ENCODE measurements at places on chromosomes 1 and 21.

DNA sequence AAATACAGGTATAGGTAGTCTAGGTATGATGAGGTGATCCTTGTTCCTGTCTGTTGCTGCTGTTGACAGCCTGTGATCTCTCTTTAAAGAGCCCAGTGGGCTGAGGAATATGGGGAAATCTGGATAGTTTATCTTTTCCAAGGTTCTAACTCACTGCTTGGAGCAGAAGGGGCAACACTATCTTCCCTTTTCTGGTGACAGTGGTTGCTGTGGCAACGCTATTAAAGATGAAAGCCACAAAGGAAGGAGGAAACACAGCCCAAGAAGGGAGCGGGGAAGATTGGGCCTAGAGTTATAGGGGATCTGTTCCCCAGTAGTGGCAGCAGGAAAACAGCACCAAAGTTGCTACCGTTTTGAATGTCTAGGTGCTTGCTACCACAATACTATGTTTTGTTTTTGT is 8.8 kb downstream of the PCP4L1 start:
- no peak for DNase-seq

DNA sequence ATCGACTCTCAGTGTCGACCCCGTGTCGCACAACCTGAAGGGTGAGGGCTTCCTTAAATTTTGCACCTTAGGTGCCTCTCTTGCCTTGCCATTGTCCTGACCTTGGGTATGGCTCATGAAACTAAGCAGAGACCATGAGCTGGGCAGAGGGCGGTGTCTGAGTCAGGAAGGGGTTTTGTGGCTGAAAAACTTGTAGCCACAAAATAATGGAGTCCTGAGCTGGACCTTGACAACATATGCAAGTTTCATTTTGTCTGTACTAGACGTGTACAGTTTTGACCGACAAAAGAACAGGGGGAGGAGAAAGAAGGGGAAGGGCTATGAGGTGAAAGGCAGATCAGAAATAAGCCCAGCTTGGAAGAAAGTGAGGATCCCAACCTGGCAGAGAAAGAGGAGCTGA is 8.3 kb upstream of the RUNX1 start:
- DNase-seq, result no peak

- no peak for DNase-seq
Measured at GRCh38 chr1:61181067-61182038, 99.0 kb downstream of the NFIA start.

GRCh38 chr1:232968965-232969364 is 18.6 kb downstream of the NTPCR start:
- DNase-seq, result no peak

DNA sequence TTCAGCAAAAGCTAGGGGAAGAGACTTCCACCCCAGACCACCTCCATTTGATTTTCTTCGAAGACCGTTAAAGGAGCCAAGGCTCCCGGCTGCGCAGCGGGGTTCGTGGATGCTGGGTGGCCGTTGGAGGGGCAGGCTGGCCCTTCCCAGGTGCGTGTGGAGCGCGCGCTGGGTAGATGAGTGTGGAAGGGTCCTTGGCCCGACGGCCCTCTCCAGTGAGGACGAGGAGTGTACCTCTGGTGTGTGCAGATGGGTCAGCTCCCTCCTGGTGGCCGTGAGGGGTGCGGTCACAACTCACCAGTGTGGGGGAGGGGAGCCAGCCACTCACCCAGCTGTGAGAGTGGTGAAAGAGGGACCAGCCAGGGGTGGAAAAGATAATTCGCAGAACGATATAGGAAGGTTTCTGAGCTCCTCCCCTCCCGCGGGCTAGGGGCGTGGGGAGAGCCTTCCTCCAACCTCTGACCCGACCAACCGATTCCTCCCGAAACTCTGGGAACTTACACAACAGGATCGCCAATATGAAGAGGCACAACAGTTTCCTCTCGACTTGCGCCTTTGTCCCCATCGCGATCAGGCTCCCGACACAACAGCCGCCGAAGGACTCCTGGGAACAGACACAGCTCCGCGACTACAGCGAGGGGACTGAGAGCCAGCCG is at the start of gene F11R:
F11R (minus strand) TSS at position 644 of the 656 bp plus-strand sequence; CDS start at position 565, 79 bp downstream.
- DNase-seq, result peak; percentile 18

DNA sequence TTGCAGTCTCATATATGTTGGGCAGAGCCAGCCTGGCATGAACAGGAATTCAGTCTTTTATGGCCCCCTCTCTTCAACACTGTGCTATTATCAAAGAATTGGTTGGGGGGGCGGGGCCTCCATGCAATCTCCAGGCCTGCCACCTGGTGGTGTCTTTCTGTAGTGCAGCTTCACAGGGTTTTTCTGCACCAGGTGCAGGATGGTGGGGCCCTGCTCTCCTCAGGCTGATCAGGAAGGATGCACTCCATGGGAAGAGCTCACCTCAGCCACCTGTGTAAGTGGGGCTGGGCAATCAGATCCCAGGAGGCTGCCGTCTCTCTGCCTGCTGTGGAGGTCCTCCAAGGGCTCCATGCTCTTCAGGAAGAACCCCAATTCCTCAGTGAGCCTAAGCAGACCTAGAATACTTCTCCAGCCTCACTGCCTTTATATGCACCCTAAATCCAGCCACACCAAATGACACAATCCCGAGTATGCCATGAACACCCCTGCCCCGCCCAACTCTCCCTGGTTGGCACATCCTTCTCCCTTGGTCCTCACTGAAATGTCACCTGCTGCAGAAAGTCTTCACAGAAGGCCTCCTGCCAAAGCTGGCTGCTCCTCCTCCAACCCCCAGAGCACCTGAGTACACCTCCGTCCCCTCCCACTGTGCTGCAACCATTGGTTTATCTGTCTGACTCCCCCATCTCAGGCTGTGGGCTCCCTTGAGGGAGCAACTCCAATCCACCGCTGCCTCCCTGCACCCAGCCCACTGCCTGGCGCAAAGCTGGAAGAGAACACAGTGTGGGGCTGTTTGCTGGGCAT is 16.5 kb downstream of the STK40 start:
- peak; percentile 84 for DNase-seq

DNA sequence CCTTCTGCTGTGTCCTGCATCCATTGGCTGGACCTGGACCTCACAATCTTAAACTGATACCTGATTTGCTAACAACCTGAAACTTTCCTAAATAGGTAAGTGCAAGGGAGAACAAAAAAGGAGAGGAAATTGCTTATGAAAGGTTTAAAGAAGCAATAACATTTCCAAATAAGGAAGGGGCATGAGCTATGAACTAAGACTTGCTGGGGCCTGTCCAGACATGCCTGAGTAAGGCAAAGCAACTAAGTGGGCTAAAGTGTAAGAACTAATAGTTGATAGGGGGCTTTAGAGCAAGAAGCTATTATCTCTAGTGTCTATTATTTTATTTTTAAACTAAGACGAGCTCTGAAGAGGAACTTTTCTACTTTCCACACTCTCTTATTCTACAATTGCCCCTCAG is 11.6 kb downstream of the JMJD4 start:
- DNase-seq, result no peak

DNA sequence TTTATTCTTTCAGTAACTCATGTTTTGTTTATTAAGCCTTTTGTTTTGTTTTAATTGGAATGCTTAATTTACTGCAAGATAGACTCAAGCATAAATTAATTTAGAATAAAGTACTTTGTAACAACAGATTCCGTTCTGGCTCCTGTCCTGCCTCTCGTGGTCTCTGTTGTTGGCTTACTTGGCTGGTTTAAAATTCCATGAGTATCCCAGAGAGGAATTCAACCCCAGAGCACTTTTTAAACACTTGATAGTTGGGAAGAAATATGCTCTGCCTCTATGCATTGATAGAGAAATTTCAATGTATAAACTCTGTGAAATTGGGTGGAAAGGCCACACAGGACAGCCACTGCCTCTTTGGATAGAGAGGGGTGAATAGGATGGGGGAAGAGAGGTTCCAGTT is 89.7 kb downstream of the ATP5PO start:
- DNase-seq, result no peak

DNA sequence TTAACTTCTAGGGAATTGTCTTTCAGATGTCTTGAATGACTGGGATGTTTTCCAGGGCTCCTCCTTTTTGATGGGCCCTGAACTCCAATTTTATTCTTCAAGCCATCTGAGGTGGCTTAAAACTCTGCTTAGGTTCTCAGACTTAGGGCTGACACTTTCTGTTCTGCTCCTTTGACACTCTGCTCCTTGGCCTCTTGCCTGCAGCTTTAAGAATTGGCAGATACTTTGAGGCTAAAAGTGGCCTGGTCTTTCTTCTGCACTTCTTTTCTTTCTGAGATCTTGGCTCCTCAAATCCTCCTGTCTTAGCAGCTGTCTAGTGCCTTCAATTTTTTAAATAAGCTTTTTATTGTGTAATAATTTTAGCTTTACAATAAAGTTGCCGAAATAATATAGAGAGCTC is 294.6 kb downstream of the RPS6KC1 start:
- no peak for DNase-seq

GRCh38 chr1:244187310-244187709 is 136.2 kb downstream of the ZBTB18 start:
- no peak for DNase-seq

- DNase-seq, result no peak
Measured at GRCh38 chr1:21277180-21277579, 13.1 kb downstream of the ECE1 start.

GRCh38 chr21:33561373-33561772 is 18.5 kb downstream of the SON start:
- no peak for DNase-seq

- no peak for DNase-seq
Measured at GRCh38 chr1:208225954-208226937, 17.9 kb downstream of the PLXNA2 start.

- no peak for DNase-seq
Measured at GRCh38 chr1:20552728-20553445, 514 bp downstream of the FAM43B start.

DNA sequence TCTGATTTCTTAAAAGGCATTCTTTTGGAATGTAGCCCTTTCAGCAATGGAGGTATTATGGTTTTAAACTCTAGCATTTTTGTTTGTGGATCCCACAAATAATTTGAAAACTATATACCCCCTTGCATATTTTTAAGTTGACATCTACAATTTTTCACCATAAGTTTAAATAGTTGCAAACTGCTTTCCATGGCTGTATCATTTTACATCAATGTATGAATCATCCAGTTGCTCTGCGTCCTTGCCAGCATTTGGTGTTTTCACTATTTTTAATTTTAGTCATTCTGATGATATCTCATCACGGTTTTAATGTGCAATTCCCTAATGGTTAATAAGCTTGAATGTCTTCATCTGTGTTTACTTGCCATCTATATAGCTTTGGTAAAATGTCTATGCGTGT is 20.7 kb downstream of the DIPK1A start:
- no peak for DNase-seq

GRCh38 chr1:64569411-64569810 is 99.5 kb downstream of the CACHD1 start:
- no peak for DNase-seq

DNA sequence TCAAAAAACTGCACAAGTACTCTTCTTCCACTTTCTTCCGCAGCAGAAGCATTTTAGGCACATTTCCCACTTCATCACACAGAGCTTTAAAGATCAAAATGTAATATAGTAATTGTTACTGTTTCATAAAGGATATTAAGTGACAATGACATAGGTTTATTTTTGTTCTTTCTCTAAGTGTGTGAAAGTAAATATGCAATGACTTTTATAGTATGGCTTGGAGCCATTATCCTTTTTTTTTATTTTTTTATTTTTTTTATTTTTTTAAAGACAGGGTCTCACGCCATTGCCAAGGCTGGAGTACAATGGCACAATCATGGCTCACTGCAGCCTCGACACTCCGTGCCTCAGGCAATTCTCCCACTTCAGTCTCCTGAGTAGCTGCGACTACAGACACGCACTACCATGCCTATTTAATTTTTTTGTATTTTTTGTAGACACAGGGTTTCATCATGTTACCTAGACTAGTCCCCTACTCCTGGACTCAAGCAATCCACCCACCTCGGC is 7.0 kb downstream of the TRIM33 start:
- DNase-seq, result no peak

DNA sequence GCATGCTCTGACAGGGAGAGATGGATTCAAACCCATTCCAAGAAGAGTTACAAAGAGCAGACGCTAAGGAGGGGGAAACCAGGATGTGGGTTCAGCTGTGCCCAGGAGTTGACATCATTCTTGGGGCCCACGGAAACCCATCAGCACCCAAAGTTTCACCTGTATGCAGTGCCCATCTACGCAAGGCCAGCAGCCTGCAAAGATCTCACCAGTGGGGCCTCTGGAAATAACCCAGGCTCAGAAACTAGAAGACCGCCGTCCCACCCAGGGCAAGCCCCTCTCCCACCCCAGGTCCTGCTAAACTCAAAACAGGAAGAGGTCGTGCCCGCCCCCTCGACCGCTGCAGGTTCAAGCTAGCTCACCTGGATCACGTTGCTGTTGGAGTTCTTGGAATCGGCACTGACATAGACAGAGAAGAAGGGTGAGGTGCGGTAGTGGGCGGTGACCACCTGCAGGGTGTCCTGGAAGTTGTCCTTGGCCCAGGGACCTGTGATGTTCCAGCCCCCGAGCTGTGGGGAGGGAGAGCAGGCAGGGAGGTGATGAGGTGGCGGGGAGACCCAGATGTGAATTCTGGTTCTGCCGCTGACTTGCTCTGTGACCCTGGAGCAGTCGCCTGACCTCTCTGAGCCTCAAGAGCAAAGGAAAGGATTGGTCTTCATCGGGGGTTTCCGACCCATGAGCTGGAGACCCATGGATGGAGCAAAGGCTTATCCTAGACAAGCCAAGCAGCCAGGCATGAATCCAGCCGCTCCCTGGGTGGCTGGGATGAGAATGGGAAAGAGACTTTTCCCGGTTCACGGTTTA is 31.7 kb downstream of the ECE1 start:
- DNase-seq, result no peak

DNA sequence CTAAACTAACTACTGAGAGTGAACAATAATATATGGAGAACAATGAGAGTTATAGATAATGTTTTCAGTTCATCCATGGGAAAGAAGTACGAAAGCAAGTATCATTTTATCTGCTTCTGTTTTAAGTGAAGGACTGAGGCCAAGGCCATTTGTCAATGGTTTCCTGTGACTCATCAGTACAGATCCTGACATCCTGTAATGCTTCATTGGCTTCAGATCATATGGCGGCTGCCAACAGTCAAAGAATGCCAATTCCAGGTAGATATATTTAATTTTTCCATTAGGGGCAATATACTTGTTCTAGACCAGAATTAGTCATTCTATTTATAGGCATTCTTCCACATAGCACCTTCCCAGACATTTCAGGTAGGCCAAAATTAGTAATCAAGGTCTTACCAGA is 97.3 kb downstream of the USH2A start:
- DNase-seq, result no peak

DNA sequence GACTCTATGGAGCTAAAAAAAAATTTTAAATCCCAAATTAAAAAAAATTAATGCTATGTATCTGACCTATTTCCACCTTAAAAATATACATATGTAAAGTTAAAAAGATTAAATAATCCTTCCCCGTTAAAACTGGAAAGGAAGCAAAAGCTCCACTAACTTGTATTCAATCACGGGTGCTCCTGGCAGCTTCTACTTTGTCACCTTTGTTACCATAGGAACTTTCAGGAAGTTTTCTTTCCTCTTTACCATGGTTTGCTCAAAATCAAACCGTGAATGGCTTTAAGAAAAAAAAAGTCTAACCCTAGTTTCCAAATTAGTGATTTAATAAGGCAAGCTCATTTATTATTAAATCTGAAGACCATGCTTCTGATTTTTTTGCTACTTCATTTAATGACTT is 3.5 kb downstream of the GPATCH2 start:
- no peak for DNase-seq

- no peak for DNase-seq
Measured at GRCh38 chr1:18639368-18640055, 8.9 kb downstream of the PAX7 start.

All from stimulated activated CD4-positive, alpha-beta T cell treated with anti-CD3 and anti-CD28 coated beads, Interleukin-4, amount 100 ng/mL, for 1 hour (primary cell).